ENCODE measurements at places on chromosomes 4 and X.
A peak's percentile ranks its signal among the peaks of the same experiment; 100 is the strongest.

GRCh38 chr4:152870606-152871005 lies 65.5 kb upstream of the FHDC1 start:
- no peak for DNase-seq

DNA sequence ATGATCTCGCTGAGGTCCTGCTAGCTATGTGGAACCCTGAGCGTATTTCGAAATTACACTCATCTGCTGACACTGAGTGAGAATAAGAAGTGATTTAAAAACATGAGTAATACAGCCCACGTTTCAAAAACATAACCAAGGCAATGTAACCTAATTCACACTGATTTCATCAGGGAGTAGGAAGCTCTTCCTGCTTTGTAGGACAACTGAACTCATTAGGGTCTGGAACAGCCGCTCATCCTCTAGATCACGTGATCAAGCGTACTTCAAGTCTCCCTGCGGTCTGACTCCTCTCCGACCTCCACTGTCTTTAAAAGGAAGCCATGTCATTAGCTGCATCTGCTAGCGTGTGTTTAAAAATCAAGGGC lies 138.0 kb downstream of the NSUN7 start:
- DNase-seq: peak; percentile 23

GRCh38 chrX:71515038-71515396 lies 17.9 kb upstream of the OGT start:
- no peak for DNase-seq

DNA sequence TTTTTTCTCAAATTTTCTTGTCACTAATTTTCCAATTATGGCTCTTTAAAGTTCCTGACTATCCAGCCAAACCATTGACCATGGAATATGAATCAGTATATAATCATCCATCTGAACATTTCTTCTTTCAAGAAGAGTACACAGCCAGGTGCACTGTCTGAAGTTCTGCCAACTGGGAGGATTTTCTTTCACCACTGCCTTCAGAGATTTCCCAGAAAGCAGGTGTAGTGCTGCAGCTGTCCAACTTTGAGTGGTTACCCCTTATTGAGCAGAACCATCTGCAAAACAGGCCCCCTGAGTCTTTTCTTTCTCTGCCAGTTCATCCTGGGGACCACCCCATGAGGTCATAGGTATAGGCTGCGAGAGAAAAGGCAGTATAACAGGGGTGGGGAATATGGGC lies 1213.2 kb downstream of the RAPGEF2 start:
- DNase-seq: no peak

DNA sequence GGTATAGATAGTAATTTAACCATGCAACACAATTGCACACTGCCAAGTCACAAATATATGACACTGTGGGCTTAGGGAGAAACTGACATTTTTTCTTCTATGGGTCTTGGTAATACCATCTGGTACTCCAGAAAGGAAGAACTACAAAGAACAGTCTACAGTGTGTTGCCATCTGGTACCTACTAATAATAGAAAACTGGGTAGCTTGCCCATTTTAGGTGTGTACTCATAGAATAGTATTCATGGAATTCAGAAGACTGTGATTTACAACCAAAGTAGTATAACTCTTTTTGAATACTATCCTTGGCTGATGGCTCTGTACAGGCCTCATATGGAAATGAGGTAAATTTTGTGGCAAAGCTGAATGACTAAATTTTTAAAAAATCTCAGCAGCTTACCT lies 132.6 kb upstream of the RPS6KA6 start:
- DNase-seq: no peak

DNA sequence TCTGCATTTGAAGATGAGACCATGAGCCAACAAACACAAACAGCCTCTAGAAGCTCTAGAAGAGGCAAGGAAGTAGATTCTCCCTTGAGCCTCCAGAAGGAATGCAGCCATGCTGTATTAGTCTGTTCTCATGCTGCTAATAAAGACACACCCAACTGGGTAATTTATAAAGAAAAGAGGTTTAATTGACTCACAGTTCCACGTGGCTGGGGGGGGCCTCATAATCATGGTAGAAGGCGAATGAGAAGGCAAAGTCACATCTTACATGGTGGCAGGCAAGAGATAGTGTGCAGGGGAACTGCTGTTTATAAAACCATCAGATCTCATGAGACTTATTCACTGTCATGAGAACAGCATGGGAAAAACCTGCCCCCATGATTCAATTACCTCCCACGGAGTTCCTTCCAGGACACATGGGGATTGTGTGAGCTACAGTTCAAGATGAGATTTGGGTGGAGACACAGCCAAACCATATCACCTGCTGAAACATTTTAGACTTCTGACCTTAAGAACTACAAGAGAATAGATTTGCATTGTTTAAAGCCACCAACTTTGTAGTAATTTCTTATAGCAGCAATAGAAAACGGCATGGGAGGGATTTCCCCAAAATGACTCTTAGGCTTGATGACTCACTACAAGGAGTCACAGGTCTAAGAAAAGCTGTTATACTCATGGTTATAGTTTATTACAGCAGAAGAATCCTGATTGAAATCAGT lies 284.4 kb upstream of the SFRP2 start:
- DNase-seq: peak; percentile 10

DNA sequence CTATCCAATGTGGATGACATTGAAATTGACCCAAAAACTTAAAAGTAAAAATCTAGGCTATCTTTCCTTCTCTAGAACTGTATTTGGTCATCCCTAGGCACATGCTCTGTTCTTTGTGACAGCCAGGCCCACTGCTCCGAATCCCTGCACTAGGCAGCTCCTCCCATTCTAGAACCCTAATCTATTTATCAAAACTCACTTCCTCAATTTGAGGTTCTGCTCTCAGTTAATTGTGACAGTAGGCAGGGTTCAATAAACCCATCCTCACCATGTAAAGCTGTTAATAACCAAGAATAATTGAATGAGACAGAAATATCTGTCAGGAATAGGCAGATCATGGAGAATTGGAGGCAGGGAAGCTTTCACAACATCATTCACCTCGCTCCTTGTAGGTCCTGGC lies 51.9 kb upstream of the IRF2 start:
- DNase-seq: no peak

- DNase-seq: no peak
Measured at GRCh38 chr4:180589575-180589974, 1653.6 kb upstream of the TENM3 start.

DNA sequence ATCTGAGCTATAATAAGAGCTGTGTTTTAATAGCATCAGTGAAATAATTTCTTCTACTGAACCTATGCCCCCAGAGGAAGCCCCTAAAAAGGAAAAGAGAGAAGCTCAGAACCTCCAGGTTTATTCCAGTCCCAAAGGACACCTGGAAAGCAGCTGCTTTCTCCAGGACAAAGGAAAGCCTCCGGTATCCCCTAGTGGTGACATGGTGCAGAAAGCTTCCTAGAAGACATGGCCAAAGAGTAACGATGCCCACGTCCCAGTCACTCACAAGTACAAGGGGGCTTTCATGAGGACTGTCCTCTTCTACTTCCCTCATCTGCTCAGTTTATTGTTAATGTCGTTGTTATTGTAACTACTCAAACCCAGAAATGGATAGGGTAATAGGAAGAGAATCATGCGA lies 343.9 kb downstream of the UNC5C start:
- no peak for DNase-seq

- no peak for DNase-seq
Measured at GRCh38 chrX:46330981-46331380, 214.2 kb downstream of the ZNF674 start.

DNA sequence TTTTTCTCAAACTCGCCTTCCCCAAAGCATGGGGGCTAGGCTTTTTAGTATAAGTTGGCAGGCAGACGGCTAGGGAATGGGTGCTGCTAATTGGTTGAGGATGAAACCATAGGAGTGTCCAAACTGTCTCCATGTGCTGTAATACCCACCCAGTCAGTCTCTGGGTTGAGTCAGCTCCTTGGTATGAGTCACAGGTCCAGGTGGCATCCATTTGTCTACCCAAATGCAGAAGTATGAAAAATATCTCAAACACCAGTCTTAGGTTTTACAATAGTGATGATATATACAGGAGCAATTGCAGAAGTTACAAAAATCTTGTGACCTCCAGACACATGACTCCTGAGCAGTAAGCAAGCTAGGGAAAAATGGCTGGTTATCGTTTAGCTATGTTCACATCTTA lies 27.4 kb upstream of the CCSER1 start:
- DNase-seq: peak; percentile 4

- DNase-seq: no peak
Measured at GRCh38 chr4:184335520-184335919, 117.8 kb upstream of the ENPP6 start.

- DNase-seq: no peak
Measured at GRCh38 chrX:11105080-11105479, 6.1 kb upstream of the HCCS start.

DNA sequence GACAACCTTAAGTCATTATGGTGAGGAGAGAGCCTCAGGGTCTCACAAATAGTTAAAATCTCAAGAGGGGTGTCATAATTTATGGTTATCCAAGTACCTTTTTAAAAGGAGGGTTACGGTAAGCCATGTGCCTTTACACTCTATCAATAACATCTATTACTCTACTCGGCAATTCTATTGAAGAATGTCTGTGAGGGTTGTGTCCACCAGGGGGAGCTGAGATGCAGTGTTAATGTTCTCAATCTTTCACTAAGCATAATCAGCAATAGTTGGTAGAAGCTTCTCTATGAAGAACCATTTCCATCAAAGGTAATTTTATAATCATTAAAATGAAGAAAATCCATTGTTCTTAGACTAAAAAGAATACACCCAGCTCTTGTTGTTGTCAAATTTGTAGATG lies 457.4 kb downstream of the CENPC start:
- DNase-seq: peak; percentile 55

DNA sequence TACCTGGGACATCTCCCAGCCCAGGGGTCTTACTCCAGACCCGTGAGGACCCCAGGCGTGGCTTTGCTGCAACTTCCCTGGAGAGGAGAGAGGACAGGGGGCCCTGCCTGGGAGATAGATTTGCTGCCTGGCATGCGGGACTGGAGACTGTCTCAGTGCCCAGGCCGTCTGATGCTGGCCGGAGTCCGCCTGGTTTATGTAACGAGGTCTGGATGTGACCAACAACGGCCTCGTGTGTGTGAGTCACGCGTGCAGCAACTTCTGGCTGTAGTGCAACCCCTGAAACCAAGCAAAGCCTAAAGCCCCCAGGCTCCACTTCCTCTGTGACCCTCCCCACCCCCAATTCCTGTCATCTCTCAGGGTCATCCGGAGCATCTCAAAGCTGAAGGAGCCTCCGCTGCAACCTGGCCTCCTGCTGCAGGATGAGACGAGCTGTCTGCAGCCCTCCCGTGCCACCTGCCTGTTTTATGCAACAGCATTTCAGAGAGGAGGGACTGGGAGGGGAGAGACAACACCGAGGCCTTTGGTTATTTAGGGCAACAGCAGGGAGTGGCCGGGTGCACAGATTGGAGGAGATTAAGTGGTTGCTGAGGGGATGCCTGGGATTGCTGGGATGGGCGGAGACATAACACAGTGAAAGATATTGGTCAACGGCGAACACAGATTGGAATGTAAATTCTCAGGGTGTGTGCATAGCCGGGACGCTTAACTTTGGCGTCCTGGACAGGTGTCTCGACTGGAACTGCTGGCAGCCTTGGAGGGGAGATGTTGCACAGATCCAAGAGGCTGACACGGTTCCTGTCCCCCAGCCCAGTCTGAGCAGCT lies 16.0 kb downstream of the XG start:
- DNase-seq: no peak

DNA sequence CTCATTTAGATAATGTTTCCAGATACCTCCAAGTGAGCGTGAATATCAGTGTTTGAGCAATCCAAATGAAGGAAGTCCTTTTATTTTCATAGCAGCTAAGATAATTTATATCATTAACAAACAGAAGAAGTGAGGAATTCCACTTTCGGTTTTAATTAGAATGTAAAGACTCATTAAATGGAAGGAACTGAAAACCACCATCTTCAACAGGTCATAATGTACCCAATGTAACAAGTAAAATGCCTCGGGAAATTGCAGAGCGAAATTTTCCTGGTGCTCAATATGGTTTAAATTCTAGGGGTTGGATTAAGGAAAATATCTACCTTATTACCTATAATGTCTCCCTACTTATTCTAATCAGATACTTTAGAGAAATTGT lies 33.9 kb upstream of the SLC9A7 start:
- no peak for DNase-seq

DNA sequence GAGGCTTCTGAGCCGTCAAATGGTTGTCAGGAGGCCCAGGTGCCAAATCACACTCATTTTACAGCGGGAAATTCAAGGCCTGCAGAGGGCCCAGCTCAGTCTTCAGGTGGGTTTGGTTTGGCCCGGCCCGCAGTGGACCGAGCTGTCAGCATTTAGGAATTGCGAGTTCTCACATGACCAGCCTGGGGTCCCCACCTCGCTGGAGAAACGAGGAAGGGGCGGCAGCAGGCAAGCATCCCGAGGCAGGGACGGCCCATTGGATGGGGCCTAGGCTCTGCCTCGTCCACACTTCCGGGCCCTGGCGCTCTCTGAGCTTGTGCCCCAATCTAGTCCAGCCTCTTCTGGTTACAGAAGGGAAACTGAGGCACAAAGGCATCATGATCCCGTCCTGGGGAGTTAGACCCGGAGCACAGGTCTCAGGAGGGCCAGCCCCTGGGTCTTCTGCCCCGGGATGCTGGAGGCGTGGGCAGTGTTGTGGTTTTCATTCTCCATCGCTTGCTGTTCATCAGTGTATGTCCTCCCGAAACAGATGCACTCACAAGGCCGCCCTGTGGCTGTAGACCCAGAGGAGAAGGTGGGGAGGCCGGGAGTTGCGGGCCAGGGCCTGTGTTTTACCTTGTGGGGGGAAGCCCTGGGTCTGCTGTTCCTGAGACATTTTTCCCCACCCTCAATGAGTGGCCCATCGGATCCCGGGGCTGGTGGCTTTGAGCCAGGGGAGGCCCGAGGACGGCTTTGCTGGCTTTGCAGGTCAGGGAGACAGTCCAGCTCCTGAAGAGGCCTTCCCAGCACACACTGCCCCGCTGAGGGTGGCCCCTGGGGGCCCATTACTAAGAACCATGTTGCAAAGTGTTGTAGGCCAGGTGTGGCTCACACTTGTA lies 8.9 kb downstream of the PSAPL1 start:
- no peak for DNase-seq

GRCh38 chrX:13000301-13000811 lies 25.4 kb downstream of the TMSB4X start:
- DNase-seq: peak; percentile 72

- DNase-seq: peak; percentile 78
Measured at GRCh38 chrX:14039344-14039743, 9.7 kb upstream of the GEMIN8 start.

- no peak for DNase-seq
Measured at GRCh38 chr4:21858971-21859370, 89.6 kb downstream of the KCNIP4 start.

DNA sequence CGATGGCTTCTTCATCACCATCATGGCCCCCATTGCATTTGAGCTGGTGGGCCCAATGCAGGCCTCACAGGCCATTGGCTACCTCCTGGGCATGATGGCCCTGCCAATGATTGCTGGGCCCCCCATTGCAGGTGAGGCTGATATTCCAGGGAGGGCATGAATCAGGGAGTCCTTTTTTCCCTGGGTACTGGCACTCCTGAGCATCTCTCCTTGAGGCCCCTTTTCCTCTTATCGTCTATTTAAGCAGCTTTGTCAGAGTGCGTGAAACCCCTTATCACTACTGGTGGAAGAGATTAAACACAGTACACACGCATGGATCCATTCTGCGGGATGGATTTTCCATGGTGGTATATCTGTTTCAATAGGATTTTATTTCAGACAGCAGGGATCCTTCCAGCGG lies 85.1 kb downstream of the RLIM start:
- DNase-seq: no peak

- DNase-seq: no peak
Measured at GRCh38 chr4:101155368-101155767, 192.0 kb downstream of the PPP3CA start.

- DNase-seq: no peak
Measured at GRCh38 chrX:134002921-134003615, 17.7 kb upstream of the GPC3 start.

Measured in activated CD4-positive, alpha-beta T cell treated with anti-CD3 and anti-CD28 coated beads, Interleukin-2, Interleukin-6, amounts not matched to agents 100 ng/mL and 50 ng/mL, durations not matched to agents 16 hours and 8 hours (primary cell).